Heart left ventricle (tissue), 16 donors: ENCODE measurements at places on chromosomes 4 and X.

- no peak for DNase-seq
These were observed 29.2 kb upstream of the IL9R start for GRCh38 chrX:155968326-155968661.

GRCh38 chr4:8917868-8918783, 46.5 kb upstream of the HMX1 start:
- DNase-seq = peak; percentile 57

DNA sequence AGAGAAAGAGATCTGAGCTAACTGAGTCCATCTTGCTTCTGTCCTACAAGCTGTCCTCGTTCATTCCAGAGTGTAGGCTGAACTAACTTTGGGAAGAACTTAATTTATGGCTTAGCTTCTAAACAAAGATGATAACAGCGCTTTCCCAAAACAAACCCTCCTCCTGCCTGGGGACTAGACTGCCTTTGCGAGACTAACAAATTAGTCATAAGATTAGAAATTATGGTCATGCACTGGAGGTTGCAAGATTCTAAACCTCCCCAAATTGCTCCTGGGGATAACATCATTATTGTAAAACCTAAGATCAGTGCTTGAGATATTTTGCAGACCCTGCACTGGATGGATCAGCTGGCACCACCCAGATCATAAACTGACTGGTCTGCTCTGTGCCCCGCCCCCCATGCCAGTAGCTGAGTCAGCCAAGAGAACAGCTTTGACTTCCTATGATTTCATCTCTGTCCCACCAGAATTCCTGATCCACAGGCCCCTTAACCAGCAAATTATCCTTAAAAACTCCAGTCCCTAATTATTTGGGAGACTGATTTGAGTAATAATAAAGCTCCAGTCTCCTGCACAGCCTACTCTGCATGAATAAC, 883.3 kb downstream of the TRIML1 start:
- no peak for DNase-seq

- DNase-seq = no peak
These were observed 162.4 kb upstream of the PRDX4 start for GRCh38 chrX:23504895-23505294.

DNA sequence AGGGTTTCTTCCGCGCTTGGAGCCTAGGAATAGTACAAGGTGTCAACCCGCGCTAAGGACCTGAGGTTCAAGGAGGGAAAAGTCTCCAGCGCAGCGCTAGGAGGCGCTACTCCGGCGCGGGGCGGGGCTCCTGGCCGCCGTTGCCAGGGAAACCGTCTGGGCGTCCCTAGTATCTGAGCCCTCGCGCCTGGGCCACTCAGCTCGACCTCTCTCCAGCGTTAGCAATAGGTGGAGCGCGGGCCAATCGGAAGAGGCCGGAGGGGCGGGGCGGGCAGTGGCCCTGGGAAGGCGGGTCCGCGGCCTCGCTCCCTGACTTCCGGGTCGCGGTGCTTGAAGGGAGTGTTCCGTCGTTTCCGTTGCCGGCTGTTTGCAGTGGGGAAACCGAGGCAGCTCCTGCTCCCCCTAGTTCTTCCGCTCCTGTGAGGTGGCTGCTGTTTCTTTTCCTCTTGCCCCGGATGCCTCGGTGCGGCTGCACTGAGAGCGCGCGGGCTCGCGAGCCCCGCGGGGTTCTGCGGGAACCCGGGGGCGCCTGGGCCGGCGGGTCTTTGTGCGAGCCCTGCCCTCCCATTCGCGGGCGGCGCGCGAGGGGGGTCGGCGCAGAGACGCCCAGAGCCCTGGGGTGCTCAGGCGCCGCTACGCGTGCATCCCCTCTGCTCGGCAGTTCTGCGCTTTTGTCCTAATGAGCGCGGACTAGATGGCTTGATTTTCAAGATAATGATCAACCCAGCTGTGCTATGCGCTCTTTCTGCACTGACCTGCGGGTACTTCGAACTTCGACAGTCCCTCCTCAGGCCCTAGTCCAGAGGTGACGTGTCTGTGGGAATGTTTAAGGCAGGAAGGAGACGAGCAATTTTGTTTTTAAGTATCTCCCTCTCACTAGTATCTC, at the start of gene ELMOD2:
Gene ELMOD2 (plus strand): TSS at position 312 of the 886 bp plus-strand sequence. CDS start 1,261 bp downstream, outside the sequence.
- peak; percentile 99 for DNase-seq

DNA sequence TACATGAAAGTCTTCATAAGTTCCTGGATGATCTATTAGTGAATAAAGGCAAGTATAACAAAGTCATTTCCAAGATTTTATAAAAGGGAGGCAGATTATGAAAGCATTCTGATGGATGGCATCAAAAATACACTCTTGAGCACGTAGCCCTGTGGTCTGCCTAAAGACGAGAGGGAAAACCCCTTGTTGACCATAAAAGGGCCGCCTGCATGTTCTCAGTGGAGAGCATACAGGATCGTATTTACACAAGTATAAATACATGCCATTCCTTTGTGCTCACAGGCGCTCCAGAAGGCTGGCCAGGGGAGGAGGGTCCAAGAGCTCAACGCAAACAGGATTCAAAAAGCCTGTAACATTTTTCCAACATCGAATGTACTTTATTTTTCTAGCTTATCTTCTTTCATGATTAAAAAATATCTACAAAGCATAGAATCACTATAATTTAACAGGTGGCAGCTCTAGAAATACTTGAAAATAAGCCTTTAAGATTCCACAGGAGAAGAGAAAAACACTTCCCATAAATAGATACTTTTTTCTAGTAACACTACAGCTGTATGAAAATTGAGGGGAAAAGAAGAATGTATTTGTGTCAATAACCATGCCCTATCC, 29.6 kb downstream of the PDGFC start:
- peak; percentile 55 for DNase-seq

- no peak for DNase-seq
These were observed 19.0 kb downstream of the HCCS start for GRCh38 chrX:11130136-11130535.

- DNase-seq = no peak
These were observed 47.4 kb downstream of the PRDM5 start for GRCh38 chr4:120874792-120875774.

DNA sequence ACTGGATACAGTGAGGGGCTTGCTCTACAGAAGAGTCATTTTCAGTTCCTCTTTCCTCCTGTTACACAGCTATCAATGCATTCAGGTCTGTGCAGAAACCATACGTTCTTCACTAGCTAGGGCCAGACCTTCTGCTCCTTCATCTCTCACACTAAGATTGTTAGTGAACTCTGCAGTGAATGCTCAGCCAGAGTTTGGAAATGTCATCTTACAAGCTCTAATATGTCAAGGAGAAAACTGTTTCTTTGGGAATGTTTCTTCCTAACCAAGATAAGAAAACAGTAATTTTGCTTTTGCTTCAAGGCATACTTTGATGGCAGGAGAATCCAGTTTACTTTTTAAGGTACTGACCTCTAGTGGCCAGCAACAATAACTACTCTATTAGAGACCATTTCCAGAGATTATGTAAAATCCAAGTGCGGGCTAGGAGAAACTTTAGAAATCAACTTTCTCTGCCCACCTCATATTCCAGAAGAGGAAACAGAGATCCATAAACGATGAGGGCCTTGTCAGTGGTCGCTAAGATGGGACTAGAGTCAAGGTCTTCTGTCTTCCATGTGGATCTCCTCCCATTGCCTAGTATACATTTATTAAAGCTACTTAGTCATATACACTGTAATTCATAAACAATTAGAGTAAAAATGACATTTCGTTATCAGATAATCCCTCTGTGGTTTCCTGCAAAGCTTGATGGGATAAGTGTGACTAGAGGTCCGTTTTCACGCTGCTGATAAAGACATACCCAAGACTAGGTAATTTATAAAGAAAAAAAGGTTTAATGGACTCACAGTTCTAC, 12.1 kb upstream of the CC2D2A start:
- no peak for DNase-seq

DNA sequence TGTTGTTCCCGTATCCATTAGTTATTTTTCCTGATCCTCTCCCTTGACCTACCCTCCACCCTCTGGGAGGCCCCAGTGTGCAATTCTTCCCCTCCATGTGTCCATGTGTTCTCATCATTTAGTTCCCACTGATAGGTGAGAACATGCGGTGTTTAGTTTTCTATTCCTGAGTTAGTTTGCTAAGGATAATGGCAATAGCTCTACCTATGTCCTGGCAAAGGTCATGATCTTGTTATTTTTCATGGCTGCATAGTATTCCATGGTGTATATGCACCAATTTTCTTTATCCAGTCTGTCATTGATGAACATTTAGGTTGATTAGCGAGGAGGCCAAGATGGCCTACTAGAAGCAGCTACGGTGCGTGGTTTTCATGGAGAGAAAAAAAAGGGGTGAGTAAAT, 714.1 kb downstream of the STIM2 start:
- no peak for DNase-seq

- no peak for DNase-seq
These were observed 5.2 kb downstream of the MAP9 start for GRCh38 chr4:155371432-155372043.

DNA sequence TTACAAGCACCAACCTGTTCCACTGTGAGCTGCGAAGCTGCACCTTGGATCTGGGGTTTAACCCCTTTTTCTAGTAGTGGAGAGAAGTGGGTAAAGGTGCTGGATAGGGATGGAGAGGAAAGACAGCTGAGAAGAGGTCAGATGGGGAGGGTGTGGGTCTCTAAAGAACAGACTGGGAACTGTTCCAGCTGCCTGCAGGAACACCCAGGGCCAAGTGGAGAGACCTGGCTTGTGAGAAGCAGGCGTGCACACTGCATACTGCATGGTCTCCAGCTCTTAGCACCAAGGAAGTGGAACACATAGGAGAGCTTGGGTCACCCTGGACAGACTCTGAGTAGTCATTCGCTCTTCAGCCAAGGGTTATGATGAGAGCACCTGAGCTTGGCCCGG, 16.1 kb downstream of the BCOR start:
- DNase-seq = no peak

DNA sequence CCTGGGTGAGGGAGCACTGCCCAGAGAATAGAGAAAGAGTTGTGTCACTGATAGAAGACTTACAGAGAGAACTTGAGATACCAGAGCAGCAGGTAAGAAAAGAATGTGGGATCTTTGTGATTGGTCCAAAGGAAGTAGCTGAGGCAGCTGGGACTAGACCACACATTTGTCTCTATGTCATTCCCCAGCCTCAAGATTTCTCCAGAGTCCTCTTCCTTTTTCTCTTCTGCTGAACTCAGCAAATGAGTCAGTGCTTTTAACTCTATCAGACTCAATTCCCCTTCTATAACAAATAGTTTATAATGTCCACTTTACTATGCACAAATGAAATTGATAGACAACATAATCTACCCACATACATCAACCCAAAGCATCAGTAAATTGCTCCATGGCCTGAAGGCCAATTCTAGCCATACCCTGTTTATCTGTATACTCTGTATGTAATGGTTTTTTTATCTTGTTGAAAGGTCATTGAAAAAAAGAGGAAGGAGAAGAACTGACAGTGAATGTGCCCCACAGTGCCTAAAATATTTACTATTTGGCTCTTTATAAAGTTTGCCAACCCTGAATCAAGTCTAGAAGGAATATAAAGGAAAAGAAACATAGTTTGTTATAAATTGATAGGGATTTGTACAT, 38.2 kb downstream of the ETDC start:
- no peak for DNase-seq

DNA sequence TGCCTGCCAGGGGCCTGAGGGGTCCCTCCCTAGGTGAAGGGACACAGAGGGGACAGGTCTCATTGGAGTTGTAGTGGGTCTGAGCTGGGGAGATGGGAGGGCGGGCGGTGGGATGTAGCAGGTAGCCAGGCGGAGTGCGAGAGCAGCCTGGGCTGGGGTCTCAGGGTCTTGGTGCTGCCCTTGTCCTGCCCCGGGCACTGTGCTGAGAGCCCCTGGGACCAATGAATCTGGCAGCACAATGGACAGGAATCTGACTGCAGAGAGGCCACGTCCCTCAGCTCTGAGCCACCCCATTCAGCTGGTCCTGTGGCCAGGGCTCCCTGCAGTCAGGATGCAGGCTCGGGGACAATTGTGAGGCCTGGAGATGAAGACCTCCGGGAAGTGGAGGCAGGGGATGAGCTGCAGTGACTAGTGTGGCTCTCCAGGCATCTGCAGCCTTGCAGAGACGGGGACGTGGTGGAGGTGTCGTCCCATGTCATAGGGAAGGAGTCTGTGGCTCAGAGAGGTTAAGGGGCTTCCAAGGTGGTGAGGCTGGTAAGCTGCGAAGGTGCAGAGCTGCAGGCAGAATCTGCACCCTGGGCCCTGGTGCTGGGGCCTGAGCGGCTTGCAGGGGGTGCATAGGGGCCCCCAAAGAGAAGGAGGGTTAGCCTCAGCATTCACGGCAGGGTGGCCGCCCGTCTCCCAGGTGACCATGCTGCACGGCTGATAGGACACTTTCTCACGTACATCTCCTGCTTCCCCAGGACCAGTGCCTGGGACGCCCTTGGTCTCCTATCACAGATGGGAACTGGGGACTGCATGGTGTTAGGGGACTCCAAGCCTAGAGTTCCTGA, 20.6 kb downstream of the NSG1 start:
- DNase-seq = peak; percentile 32

DNA sequence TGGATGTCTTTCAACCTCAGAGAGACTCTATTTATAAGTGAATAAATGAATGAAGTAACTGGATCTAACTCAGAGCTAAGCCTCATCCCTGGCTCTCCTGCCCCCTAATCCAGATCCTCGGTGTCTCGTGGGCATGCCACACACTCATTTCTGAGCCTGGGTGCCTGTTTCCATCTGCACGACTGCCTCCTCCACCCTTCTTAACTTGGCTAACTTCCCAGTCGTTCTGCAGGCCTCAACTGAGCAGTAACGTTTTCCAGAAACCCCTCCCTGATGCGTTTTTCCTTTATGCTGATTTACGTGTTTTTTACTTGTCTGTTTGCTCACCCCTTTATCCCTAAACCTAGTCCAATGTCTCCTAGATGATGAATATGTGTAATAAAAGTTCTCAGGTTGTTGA, 186.9 kb upstream of the HS3ST1 start:
- DNase-seq = peak; percentile 21

DNA sequence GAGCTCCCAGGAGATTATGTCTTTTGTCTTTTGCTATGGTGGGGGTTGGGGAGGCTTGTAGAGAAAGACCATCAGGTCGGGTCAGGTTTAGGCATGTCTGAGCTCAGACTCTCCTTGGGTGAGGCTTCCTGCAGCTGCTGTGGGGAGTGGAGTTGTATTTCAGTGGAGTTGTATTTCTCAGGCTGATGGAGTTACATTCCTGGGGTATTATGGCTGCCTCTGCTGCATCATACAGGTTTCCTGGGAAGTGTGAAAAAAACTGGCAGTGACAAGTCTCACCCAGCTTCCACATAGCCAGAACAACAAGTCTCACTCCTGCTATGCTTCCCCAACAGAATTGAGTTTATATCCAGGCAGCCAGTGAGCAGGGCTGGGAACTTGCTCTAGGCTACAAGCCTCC, 119.3 kb downstream of the VSIG4 start:
- DNase-seq = no peak

GRCh38 chr4:168741281-168742173, 244.7 kb downstream of the PALLD start:
- peak; percentile 37 for DNase-seq

- DNase-seq = no peak
These were observed 263.3 kb downstream of the BMPR1B start for GRCh38 chr4:95021099-95021498.

GRCh38 chr4:156779774-156780173, 191.8 kb downstream of the PDGFC start:
- DNase-seq = no peak

- DNase-seq = no peak
These were observed 36.7 kb upstream of the MAP9 start for GRCh38 chr4:155413451-155413850.

GRCh38 chrX:20320461-20321159, 53.9 kb upstream of the RPS6KA3 start:
- DNase-seq = no peak

GRCh38 chr4:90152024-90152423, 24.8 kb downstream of the CCSER1 start:
- DNase-seq = no peak
